A172 (cell line): ENCODE measurements at places on chromosomes 4 and X.
A peak's percentile ranks its signal among the peaks of the same experiment; 100 is the strongest.

GRCh38 chrX:125492439-125492838, 172.8 kb downstream of the TEX13C start:
- DNase-seq, result no peak

DNA sequence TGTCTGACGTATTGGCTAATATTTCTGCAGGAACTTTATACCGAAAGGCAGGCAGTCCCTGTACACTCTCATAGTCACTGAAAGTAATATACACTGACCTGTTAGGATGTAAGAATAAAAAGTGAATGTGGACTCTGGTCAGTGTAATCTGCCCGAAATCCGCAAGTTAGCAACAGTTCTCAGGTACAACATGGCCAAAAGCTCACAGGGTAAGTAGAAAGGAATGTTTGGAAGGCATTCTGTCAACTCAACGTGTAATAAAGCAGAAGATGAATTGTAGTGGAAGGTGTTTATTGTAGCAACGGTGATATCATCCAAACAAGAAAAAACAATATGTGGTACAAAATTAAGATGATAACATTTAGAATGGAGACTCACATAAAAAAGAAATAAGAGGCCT, 26.0 kb upstream of the NUP54 start:
- no peak for DNase-seq

GRCh38 chr4:14237911-14238310, 610.4 kb upstream of the BOD1L1 start:
- DNase-seq, result no peak

GRCh38 chr4:15244354-15244753, 183.5 kb upstream of the C1QTNF7 start:
- peak; percentile 8 for DNase-seq

- DNase-seq, result no peak
These were observed 135.7 kb downstream of the AASDH start for GRCh38 chr4:56251556-56251955.

- no peak for DNase-seq
These were observed 71.2 kb downstream of the SUPT20HL2 start for GRCh38 chrX:24242649-24243175.

DNA sequence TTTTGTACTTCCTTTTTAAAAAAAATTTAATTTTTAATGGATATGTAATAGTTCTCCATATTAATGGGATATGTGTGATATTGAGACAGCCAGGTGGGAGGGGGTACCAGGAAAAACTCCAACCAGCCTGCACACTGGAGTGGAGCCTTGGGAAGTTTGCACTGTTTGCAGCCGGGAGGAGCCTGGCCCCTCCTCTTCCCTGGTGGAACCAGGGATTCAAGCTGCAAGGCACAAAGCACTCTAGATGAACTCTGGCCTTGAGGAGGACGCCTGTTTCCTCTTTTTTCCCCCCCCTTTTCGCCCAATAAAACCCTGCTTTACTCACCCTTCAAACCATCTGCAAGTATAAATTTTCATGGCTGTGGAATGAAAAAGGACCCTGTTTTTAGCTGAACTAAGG, 48.2 kb upstream of the GC start:
- DNase-seq, result no peak

DNA sequence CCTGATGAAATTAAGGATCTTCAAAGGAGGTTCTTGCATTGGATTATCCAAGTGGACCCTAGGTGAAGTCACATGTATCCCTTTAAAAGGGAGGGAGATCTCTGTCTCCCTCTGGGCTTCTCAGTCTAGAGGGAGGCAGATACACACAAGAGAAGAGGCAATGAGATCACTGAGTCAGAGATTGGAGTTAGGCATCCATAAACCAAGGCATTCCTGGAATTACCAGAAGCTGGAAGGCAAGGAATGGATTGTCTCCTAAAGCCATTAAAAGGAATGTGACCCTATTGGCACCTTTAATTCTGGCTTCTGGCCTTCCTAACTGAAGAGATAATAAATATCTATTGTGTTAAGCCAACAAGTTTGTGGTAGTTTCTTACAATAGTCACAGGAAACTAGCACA, 383.2 kb downstream of the PACRGL start:
- no peak for DNase-seq

DNA sequence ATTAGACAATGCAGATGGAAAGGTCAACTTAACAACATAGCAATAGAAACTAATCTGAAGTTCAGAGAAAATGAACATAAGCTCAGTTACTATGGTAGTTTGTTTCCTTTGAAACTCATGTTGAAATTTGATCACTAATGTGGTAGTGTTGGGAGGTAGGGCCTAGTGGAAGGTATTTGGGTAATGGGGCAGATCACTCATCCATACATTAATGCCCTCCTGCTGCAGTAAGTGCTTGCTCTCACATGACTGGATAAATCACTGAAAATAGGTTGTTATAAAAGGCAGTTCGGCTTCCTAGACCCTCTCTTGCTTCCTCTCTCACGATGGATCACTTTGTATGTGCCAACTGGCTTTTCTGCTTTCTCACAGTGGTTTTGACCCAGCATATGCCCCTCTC, 567.4 kb upstream of the GALNT7 start:
- DNase-seq, result no peak

GRCh38 chr4:137711502-137711901, 179.2 kb upstream of the PCDH18 start:
- no peak for DNase-seq

- no peak for DNase-seq
These were observed 108.0 kb upstream of the PCDH18 start for GRCh38 chr4:137640156-137640837.

DNA sequence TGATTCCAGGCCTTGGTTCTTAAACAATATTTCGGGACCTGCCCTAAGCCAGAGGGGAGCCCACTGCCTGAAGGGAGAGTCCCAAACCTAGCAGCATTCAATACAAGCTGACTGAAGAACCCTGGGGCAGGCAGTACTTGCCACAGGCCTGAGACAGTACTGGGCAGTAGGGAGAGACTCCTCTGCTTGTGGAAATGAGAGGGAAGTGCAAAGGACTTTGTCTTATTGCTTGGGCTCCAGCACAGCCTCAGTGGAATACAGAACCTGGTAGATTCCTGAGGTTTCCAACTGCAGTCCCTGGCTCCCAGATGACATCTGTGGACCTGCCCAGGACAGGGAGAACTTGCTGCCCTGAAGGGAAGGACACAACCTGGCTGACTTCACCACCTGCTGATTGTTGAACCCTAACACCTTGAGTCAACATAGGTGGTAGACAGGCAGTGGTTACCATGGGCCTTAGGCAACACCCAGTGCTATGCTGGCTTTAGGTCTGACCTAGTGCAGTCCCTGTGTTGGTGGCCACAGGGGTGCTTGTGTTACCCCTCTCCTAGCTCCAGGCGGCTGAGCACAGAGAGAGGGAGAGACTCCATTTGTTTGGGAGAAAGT, 20.3 kb upstream of the ABCG2 start:
- DNase-seq, result no peak

DNA sequence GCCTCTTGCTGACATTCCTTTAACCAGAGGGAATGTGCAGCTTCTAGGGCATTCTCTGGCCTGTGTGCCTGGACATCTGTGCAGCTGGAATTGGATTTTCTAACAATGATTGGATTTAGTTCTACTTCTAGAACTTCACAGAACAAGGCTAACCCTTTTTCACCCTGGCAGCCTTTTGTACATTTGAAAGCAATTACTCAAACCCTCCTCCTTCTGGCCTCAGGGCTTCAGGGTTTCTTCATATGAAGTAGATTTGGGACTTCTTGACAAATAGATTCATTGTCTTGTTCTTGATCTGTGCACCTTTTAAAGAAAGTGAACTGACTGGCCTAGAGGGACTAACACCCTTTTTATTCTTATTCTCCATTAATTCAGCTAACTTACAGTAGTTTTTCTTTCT, 30.1 kb downstream of the SPATA18 start:
- DNase-seq, result no peak

DNA sequence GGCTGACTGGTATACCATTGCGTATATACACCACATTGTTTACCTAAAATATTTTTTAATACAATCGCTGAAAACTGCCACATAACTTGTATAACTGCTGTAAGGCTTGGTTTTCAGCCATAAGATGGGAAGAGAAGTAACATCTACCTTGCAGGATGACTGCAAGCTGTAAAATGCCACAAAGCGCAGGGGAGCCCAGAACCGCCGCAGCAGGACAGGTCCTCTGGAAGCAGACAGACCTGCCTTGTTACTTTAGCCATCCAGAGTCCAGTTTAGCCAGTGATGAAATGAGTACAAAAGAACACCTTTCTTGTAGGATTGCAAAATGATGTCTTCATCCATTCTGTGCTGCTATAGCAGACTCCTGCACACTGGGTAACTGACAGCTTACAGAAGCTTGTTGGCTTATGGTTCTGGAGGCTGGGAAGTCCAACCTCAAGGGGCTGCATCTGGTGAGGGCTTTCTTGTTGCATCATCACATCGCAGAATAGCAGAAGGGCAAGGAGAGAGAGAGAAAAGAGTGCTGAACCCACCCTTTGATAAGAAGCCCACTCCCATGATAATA, 4.1 kb upstream of the CTBP1 start:
- DNase-seq, result no peak

GRCh38 chr4:5791654-5792053, 80.7 kb downstream of the EVC start:
- DNase-seq, result no peak

GRCh38 chrX:133980406-133980805, 5.0 kb downstream of the GPC3 start:
- DNase-seq, result no peak

GRCh38 chrX:4240541-4241194, 527.2 kb upstream of the PRKX start:
- no peak for DNase-seq

- DNase-seq, result no peak
These were observed 8.3 kb downstream of the PPID start for GRCh38 chr4:158714937-158715336.

GRCh38 chr4:94757192-94758140, at the start of gene BMPR1B:
Gene BMPR1B (plus strand): TSS chr4:94757955. CDS start chr4:95104425, 346,470 bp downstream.
- no peak for DNase-seq

GRCh38 chr4:53680168-53680567, 88.9 kb upstream of the LNX1 start:
- DNase-seq, result no peak

DNA sequence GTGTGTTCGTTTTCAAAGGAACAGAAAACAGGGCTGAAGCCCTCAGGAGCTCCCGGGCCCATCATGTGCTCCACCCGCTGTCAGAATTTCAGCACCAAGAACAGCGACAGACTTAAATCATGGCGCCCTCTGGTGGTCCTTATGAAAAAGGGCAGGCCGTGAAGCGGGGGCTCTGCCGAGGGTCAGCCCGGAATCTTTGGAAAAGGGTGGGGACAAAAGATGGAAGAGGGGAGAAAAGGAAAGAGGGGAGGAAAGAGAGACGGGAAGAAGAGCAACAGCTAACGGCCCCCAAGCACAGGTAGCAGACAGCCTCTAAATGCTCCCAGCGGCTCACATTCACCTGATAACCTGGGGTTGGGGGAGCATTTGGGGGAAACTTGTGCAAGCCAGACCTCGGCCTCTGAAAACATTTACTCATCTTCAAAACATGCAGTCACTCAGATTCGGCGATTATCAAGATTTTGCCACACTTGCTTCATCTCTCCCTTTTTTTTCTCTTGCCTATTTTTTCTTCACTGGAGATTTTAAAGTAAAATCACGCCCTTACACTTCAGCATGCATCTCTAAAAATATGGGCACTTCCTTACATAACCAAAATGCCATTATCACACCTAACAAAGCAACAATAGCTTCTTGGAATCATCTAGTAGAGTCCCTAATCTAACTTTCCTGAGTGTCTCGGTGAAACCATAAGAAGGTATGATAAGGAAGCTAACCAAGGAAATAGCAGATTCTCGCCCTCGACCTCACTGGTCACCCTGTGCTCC, 28.1 kb upstream of the MAN2B2 start:
- peak; percentile 50 for DNase-seq

DNA sequence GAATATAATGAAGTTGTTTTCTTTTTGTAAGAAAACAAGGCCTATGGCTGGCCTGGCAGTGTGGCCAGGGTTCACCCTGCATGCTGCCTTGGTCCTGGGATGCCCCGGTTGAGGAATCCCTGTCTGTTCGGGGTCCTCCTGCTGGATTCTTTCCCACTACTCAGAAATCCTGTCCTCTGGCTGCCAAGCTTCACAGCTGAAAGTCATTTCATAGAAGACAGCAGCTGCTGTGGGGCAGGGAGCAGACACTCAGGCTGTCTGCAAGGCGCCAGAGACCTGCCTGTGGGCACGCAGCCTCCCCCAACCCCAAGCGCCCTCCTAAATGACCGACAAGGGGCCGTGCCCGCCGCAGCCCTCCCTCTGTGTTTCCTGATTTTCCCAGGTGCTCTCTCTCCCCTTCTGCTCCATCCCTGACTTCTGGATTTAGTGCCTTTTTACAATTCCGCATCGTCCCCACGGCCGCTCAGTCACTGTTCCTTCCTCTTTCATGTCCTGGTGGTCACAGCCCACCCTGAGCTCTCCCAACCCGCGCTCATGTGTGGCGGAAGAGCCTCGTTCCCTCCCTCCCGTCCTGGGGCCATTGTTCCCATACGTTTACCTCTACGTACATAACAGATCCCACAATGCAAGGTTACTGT, 27.5 kb downstream of the ZFYVE28 start:
- no peak for DNase-seq

DNA sequence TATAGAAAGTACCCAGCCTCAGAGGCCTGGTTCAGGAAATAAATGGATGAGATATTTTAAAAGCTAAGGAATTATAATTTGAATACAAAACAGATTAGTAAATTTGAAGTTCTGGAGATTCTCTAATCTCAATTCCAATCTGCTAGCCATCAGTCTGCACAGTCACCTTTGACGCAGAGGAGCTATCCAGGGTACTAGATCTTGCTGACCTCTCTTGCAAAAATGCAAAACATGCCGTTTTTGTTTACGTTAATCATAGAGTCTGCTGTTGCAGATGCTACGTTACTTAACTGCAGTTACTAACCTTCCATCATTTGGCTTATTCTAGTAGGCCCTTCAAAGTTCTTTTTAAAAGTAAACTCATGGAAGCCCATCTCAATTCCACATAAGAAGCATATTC, 10.4 kb downstream of the CCSER1 start:
- DNase-seq, result peak; percentile 51

- DNase-seq, result no peak
These were observed 21.6 kb downstream of the ENOPH1 start for GRCh38 chr4:82452026-82452425.

DNA sequence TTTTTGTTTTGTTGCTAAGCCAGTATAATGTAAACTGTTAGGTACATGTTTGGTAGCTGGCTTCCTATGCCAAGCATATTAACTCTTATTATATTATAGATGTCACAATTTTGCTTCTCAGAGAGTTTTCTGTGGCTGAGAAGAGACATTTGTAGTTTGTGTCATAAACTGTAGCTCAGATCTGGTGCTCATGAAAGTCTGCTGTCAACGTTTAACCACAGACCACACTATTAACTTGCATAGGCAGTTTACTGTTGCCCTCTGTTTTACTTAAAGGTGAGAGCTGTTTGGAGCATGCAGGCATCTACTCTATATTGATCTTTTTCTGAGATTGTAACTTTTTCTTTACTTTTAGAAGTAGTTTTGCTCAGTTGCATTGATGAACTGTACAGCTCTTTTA, 166.8 kb downstream of the TLL1 start:
- DNase-seq, result no peak
